Fibroblast of the conjunctiva (primary cell): ENCODE measurements at places on chromosomes 4 and X.

DNA sequence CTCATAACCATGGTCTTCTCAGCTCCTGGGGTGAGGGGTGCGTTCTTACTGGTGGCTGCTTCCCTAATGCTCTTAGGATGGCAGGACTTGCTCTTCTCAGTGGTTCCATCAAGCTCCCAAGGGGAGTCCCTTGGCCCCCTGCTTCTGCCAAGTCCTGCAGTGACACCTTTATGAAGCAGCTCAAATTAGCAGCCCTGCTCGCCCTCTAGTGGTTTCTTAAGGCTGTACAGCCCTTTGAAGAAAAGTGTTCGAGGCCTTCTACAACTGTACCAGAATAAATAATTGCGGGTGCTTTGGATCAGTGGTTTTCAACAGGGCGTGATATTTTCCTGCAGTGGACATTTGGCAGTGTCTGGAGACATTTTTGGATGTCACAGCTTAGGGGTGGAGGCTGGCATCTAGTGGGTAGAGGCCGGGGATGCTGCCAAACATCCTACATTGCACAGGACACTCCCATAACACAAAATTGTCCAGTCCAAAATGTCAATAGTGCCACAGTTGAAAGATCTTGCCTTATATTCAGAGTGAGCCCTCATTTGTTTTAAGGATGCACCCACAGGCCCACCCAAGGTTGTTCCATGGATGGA is 204.7 kb upstream of the S100G start:
- no peak for DNase-seq

DNA sequence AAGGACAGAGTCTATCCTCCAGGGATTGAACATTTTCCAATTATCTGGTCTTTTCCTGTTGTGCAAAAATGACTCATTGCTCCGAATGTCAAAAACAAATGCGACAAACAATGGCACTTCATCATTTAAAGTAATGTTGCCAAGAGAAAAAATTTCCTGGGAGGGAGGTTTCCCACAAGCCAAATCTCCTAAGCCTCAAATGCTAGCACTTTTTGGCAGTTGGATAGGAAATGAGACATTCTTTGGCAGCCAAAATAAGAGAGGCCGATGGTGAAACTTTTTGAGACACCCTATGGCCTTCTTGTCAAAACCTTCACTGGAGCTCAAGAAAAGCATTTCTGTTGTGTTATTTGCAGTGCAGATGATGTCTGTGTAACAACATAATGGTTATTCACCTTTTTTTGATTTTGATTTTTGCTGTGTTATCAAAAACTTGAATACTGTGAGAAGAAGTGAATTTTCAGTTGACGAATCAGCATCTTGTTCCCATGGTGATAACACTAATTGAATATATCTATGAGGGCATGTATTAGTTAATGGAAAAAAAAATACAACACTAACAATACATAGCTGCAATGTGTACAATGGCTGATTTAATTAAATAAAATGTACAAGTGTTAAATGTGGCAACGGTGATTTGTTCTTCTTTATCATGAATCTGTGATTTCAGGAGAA is 333.8 kb downstream of the ANK2 start:
- peak; percentile 63 for DNase-seq

GRCh38 chrX:119696251-119696890 is 3.4 kb upstream of the SEPTIN6 start:
- DNase-seq = no peak

DNA sequence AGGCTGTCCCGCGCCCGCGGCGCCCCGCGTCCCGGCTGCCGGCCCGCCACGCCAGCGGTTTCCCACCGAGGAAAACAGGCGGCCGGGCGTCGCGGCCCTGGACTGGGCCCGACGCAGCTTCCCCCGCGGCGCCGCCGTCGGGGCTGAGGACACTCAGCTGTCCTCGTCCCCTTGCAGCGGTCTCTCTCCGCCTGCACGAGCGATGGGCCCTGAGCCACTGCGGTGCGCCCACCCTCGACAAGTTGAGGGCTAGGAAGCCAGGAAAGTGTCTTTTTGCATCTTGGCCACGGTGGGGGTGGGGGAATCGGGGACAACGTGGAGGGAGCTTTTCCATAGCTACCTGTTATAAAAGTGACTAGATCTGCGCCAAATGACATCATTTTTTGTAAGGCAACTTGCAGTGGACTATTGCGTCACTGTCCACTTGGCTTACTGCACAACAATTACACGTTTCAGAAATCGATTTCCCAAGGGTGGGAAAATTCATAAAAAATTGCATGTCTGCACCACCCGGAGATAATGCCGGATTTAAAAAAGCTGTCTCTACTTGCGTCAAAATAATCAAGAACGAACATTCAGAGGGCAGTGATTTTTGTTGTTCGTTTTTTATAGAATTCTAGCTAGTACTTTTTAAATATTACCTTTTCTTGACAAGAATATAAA is 1.1 kb downstream of the KLHL15 start:
- DNase-seq = peak; percentile 75

- no peak for DNase-seq
Measured at GRCh38 chr4:83112231-83112630, 2.3 kb downstream of the PLAC8 start.

DNA sequence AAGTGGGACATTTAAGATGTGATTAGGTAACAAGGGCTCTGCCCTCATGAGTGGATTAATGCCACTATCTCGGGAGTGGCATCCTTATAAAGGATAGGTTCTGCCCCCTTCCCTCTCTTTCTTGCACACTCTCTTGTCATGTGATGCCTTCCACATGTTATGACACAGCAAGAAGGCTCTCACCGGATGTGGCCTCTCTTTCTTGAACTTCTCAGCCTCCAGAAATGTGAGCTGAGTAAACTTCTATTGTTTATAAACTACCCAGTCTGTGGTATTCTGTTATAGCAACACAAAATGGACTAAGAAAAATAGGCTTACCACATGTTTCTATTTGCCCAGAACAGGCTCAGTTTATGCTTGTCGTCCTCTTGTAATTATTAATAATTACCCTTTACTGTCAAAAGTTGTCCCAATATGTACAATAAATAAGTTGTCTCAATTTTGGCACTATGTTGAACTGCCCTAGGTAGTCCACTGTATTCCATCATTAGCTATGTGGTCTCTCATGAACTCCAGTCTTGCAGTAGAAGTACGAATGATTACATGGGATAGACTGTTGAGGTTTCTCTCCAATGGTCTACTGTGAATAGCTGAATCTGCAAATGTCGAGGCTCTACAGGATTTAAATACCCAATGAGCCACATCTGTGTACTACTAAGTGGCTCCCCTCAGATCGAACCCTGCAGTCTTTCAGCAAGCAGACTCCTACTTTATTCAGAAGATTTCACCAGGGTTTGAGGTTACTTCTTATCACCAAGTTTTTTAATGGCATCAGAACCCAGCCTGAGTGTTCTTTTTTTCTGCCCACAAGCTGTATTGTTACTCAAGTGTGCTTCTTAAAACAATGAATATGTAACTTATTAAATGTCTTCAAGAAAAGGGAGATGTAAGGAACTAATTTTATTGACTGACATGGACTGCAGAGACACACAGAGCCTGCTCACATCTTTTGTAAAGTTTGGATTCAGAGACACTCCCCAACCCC is 102.0 kb upstream of the LEF1 start:
- DNase-seq = peak; percentile 8

- DNase-seq = no peak
Measured at GRCh38 chr4:88866862-88867550, 169.4 kb upstream of the NAP1L5 start.

- no peak for DNase-seq
Measured at GRCh38 chr4:186723292-186724057, at the start of gene FAT1. Gene FAT1, minus strand, starts transcription at chr4:186723856. Its CDS starts 14,029 bp downstream, at chr4:186709827.

GRCh38 chrX:14997271-14997670 is 124.0 kb downstream of the MOSPD2 start:
- no peak for DNase-seq

DNA sequence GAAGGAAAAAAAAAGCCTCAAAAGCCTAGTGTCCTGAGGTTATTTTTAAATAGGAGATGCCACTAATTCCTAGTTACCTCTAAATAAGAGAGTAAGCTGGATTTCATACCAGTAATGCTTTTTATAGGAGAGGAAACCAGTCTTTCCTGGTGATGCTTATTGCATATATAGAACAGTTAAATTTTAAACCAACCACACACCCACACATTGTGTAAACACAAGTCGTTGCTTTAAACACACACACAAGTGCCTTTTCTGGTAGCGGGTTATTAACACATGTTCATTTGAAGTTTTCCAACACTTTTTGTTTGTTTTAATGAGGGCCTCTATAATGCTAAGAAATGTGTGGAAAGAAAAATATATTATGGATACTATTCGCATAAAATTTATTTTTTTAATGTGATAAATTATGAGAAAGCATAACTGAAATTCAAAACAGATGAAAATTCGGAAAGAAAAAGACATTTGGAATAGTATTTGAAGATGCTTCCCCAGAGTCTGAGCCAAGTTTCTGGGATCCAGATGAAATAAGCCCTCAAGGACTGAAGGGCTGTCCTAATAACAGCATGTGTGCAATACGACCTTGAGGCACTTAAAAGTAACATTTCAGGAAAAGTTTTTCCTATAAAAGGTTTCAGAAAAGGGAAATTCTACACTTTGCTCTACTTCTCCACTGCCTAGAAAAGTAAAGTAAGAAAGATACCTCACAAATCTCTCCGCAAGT is 2.0 kb downstream of the ANTXR2 start:
- no peak for DNase-seq

- DNase-seq = no peak
Measured at GRCh38 chrX:115535844-115536243, 25.1 kb upstream of the PLS3 start.

GRCh38 chr4:2768921-2769336 is 12.8 kb upstream of the TNIP2 start:
- no peak for DNase-seq

GRCh38 chr4:182189103-182189878 is 53.9 kb upstream of the TENM3 start:
- DNase-seq = peak; percentile 41

GRCh38 chrX:19046343-19047215 is 62.7 kb upstream of the PHKA2 start:
- DNase-seq = no peak

- DNase-seq = no peak
Measured at GRCh38 chr4:150315175-150315574, 236.9 kb downstream of the DCLK2 start.

DNA sequence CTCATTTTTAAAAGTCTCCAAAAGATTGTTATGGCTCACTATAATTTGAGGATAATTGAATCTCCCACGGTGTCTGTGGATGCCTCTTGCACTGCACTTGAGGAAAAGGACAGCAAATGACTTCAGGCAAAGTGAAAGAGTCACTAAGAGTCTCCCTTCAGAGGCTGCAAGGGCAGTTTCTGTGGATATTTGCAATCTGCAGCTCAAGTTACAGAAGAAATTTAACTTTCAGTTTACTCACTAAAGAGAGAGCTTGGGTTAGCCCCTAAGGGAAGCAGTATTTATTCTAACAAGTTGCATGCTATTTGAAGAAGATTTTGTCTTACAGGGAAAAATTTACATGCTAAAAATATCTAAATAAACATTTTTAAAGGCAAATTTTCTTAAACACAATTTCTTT is 912.0 kb upstream of the TENM3 start:
- no peak for DNase-seq

GRCh38 chr4:75800972-75801371 is 76.6 kb downstream of the USO1 start:
- DNase-seq = no peak

DNA sequence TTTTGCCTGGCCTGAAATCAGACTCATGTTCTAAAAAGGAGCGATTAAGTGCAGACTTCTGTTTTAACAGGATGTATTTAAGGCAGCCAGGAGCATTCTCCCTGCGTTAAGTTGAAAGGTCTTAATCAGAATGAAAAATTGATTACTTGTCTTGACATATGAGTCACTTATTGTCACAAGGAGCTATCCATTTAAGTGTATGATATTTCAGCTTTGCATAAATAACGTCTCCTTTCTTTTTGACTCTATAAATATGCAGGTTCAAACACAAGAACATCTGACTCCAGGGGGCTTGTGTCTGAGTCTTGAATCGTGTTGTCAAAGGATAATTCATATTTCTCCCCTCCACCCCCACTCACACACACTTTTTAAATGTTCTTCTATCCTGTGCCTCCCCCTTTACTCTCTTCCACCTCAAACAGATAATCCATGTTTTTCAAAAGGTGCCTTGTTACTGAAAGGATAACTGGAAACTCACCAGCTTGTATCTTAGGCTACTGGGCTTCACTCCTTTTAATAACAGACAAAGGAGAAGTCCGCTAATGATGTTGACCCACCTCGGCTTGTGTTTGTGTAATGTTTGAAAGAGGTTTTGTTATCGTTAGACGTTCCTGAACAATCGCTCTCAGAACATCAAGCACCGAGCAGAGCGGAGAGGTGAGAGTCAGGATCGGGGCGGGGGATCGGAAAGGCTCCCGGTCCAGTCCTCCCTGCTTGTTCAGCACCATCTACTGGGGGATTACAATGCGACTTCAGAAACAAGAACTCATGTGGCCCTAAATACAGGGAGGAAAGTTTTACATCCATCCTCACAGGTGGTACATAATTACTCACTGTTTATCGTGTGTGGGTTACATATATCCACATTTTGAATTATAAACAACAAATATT is 107.5 kb upstream of the RPL34 start:
- peak; percentile 30 for DNase-seq

GRCh38 chr4:134622199-134622598 is 420.6 kb upstream of the PABPC4L start:
- DNase-seq = no peak

- no peak for DNase-seq
Measured at GRCh38 chrX:16958356-16958755, 11.9 kb downstream of the REPS2 start.

DNA sequence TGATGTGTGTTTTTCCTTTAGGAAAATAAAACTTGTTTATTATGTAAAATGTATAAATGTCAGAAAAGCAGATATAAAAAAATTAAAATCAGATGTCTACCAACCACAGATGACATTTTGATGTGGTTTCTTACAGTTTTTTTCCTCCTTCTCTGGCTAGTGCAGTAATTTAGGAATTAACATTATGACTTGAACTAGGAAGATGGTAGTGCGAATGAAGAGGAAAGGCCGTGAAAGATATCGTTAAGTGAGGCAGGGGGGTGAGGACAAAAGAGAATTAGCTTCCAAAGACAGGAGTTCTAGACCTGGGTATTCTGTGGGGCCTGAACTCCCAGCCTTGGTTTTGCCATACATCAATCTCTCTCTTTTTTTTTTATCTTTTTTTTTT is 98.0 kb downstream of the RBM47 start:
- DNase-seq = no peak

GRCh38 chr4:23889391-23889790 is 456 bp downstream of the PPARGC1A start:
- no peak for DNase-seq
